ENCODE measurements at places on chromosomes 4 and X.

DNA sequence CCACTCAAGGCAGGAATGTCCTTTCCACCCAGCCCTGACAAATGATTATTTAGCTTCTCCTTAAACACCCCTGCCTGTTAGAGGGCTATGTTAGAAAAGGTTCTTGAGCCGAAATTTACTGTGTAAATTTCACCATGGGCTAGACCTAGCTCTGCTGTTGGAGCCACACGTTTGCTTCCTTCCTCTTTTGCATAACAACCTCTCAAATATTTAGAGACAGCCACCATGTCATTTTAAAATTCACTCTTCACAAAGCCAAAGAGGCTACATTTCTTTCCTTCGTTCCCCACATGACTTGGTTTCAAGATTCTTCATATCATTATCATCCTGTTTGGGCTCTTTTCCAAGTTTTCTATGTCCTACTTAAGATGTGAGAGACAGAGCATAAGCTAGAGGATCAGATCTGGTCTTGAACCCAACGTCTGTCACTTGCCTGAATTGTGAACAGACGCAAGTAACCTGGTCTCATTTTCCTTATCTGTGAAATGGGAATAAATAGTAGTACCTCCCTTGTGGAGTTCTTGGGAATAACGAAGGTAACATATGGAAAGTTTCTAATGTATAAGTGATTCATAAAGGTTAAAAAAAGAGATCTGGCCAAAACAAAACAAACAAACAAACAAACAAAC lies 6.7 kb downstream of the DOCK11 start:
- DNase-seq = no peak

- no peak for DNase-seq
Observed at GRCh38 chrX:118329175-118329574, 16.7 kb upstream of the WDR44 start.

DNA sequence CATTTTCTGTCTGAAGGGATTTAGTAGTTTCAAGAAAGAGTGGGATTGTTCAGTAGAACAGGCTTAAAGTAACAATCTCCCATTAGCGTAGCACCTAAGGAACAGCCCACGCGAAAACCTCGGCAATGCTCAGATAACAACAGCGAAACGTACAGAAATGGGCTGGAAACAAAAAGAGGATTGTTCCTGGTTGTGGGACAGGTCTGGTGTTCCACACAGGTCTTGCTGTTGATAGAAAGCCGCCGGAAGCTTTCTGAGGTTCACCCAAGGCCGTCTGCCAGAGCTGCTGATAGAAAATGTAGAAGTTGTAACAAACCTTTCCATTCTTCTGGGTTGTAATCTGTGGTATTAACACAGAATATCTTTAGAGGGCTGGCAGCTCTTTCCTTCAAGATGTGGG lies 69.4 kb upstream of the CLCN4 start:
- DNase-seq = no peak

DNA sequence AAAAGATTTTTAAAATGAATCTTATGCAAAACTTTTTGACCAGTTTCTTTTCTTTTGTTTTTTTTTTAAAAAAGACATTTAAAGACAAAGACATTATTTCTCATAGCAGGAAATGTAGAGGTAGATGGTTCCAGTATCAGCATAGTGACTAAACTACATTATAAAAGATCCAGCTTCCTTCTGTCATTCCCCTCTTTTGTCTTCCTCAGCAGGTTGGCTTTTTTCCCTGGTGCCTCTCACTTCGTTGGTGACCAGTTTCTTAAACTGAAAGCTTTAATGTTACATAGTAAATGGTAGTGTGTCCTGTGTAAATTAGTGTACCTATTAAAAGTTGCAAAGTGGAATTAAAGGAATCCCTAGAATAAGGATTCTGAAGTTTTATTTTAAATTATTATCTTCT lies 36.1 kb downstream of the DCK start:
- DNase-seq = no peak

- DNase-seq = no peak
Observed at GRCh38 chr4:172553216-172553615, 615.4 kb upstream of the GALNT7 start.

GRCh38 chr4:74990276-74990875 lies 57.5 kb downstream of the PARM1 start:
- DNase-seq = no peak

GRCh38 chr4:40685300-40685699 lies 55.6 kb upstream of the RBM47 start:
- DNase-seq = peak; percentile 14

DNA sequence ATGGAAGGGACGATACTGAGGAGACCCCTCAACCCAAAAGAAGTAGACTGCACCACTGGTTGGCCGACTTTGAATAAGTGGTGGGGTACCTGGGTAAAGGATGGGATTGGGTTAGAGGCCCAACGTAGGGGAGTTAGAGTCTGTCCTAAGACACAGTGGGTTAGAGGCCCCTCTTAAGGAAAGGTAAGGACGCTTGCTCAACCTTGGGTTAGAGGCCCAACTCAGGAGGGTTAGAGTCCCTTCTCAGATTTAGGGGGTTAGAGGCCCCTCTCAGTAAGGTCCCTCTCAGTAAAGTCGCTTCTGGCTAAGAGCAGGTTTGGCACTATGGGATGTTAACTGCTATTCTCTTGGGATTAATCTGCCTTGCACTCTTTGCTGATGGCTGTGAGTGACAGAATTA lies 81.3 kb downstream of the ACOX3 start:
- no peak for DNase-seq

DNA sequence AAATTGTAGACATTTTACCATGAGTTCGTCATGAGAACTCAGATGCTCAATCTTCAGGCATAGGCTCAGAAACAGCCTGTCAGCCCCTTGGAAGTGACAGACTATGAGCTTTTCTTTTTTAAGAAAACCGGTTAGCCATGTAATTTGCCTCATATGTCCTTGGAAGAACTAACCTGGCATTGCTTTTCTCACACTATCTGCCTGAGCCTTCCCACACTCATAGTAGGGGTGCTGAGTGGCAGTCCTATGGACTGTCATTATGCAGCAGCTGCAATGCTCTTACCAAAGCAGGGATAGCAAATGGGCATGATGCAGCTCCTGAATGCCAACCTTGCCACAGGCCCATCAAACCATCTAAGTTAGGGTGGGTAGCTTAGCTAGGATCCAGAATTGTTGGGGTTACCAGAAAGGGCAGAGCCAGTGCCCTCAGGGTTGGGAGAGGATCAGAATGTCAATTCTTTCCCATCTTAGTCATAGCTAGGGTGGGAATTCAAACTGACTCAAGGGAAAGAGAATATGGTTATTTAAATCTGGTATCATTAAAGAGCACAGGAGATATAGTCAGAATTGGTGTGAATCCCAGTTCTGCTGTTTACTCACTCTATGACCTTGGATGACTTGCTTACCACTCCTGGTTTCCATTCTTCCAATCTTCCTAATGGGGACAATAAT lies 230.6 kb upstream of the CPEB2 start:
- peak; percentile 54 for DNase-seq

DNA sequence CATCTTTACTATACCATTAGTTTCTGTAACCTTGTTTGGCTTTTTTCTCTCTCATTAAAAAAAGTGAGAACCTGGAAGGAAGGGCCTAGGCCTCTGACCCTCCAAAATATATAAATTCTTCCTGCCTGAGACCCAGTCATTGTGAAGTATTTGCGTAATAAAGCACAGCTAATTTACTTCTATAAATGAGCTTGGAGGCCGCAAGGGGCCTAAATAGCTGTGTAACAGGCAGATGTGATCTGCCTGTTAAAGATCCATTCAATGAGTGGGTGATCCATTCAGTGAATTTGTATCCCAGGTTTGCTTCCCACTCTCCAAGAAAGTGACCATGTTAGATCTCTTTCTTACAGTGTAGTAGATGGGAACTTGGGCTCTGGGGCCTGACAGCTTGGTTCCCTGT lies 595 bp upstream of the PYURF start:
- peak; percentile 4 for DNase-seq

- no peak for DNase-seq
Observed at GRCh38 chrX:39476604-39477021, 621.1 kb downstream of the BCOR start.

GRCh38 chr4:110454441-110454840 lies 21.5 kb upstream of the ENPEP start:
- no peak for DNase-seq

GRCh38 chrX:104318330-104319009 lies 63.7 kb upstream of the ESX1 start:
- no peak for DNase-seq

DNA sequence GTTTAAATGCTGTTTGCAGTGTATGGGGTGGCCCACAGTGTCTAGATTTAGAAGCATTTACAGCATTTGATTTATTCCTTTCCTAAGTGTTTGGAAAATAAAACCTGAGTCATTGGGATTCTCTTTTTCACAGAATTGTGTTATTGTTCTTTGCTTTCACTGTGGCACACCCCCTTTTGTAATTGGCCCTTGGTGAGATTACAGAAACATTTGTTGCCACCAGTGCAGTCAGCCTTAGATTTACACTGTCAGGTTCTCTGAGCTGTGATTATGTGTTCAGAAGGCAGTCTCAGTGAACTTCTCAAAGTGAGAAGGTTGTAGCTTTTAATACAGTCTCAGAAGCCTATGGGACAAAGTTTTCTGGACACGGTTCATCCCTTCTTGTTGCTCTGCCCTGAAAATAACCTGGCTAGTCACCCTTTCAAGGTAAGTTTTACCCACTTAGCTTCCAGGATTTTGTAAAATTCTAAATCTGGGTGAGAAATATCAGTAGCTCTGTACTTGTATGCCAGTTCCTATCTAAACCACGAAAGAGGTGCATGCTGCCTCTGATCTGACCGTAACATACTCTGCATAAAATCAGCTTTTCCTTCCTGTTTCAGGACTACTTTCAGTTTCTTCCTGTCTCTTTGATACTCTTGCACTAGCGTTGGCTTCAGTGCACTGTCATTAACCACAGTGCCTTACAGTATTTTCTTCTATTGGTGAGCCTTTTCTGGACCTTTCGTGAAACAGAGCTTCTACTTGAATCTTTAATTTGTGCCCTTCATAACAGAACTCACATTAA lies 12.6 kb downstream of the RUFY3 start:
- peak; percentile 25 for DNase-seq

- no peak for DNase-seq
Observed at GRCh38 chrX:37746951-37747350, 32.9 kb upstream of the CYBB start.

DNA sequence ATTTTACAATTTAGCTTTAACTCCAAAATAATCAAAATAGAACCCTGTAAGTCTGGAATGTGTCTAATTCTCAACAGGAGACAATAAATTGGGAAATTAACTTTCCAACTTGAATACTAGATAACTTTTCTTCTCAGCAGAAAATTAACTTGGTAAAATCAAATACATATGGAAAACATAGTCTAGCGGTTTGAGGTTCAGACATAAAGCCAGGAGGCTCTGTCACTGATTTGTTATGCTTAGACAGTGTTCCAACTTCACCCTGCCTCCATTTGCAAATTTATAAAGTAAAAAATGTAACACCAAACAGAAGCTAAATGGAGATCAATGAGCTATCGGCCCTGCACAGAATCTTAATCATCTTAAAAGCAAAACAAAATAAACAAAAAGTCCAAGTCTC lies 46.3 kb downstream of the TBCK start:
- DNase-seq = no peak

GRCh38 chr4:78781924-78782323 lies 5.8 kb downstream of the BMP2K start:
- no peak for DNase-seq

DNA sequence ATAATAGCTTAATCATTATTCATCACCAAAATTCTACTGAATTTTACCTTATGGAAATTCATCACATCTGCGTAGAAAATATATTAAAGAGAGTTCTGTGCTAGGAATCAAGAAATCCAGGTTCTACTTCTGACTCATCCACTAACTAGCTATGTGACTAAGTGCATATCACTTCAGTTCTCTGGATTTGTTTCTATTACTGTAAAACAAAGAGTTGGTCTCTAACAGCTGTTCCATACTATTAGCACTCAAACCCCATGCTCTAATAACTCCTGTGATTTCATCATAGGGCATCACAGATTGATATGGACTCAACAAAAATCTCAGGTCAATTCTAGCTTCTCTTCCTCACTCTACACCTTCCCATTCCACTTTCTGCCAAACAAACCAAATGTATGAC lies 572.0 kb downstream of the INPP4B start:
- no peak for DNase-seq

DNA sequence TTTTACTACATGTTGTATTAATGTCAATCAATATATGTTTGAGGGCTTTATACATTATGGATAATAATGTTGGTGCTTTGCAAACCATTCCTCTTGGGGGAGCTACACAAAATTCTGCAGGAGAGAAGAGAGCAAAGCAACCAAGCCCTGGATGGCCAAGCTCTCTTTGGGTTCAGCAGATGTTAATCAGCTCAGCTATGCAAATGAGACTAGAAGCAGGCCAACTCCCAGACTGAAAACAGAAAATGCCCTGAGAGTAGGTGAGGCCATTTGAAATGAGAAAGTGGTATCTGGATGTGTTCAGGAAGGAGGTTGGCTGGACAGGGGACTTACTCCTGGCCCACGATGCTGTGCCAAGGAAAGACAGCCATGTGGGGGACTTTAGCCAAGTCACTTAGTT lies 387.0 kb downstream of the BCOR start:
- DNase-seq = no peak

GRCh38 chrX:107718156-107718621 lies 57.4 kb downstream of the TSC22D3 start:
- DNase-seq = peak; percentile 82

GRCh38 chr4:5276475-5277075 lies 225.3 kb downstream of the STK32B start:
- no peak for DNase-seq

- DNase-seq = no peak
Observed at GRCh38 chr4:70681704-70682103, 6.6 kb upstream of the UTP3 start.

- DNase-seq = no peak
Observed at GRCh38 chr4:159770401-159770800, 667.5 kb downstream of the RAPGEF2 start.
